Fibroblast of skin of scalp (primary cell): ENCODE measurements at places on chromosomes 3 and 15.
A peak's percentile ranks its signal among the peaks of the same experiment; 100 is the strongest.

DNA sequence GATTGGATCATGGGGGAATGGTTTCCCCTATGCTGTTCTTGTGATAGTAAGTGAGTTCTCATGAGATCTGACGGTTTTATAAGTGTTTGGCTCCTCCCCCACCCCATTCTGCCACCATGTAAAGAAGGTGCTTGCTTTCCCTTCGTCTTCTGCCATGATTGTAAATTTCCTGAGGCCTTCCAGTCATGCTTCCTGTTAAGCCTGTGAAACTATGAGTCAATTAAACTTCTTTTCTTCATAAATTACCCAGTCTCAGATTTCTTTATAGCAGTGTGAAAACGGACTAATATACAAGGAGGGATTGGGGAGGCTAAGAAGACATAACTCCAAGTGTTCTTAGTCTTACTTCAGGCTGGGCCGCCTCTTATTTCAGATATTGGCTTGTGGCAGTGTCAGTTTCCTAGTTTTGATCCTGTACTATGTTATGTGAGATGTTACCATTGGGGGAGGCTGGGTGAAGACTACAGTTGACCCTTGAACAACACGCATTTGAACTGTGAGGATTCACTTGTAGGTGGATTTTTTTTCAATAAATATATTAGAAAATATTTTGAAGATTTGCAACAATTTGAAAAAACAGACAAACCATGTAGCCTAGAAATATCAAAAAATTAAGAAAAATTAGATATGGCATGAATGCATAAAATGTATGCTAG lies 44.9 kb downstream of the NMD3 start:
- no peak for DNase-seq

GRCh38 chr15:90870354-90871138 lies 2.2 kb downstream of the FURIN start:
- DNase-seq, result no peak

GRCh38 chr3:6994081-6994668 lies 133.3 kb downstream of the GRM7 start:
- DNase-seq, result no peak

DNA sequence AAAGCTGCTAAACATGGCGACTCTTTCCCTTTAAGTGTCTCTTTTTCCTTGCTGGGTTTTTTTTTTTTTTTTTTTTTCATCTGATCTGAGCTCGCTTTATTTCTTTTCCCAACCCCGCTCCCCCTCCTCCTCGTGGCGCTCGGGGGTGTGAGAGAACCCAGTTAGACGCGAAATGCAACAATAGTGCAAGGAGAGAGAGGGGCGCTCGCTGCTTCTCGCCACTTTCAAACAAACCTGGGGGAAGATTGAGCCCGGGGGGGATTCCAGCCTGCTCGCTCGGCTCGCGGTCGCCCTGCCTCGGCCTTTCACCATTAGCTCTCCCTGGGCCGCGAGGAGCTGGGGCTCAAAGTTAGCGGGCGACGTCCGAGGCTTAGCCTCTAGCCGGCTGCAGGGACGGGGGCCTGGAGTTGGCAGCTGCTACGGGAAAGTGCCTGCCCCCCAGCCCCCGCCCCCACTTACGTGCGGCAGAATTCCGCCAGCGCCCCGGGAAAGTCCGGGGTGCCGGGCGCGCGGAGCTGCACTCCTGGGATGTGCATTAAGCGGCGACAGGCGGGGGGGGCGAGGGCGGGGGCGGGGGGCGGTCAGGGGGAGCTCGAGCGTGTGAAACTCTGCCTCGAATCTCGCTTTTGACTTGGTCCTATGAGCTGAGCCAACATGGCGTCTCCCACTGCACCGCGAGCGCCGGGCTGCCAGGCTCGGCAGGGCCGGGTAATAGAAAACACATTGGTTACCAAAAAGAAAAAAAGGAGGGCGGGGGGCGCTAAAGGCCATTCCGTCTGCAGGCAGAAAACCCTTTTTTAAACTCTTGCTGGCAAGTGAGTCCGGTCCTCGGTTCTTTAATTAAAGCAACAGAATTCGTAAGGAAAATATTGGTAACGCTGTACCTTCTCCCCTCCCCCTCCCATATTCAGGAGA lies 10.4 kb downstream of the NR2F2 start:
- DNase-seq, result peak; percentile 79

DNA sequence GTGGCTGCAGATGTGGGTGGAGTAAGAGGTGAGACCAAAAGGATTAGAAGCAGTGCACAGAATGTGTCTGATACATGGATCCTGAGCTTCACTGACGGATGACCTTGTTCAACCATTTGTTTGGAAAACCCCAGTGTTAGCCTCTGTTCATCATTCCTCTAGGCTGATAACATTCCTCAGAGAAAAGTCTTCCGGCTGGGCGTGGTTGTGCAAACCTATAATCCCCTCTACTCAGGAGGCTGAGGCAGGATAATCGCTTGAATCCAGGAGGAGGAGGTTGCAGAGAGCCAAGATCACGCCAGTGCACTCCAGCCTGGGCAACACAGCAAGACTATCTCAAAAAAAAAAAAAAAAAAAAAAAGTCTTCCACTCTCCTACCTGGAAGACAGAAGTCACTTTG lies 23.1 kb upstream of the CHD2 start:
- no peak for DNase-seq

- no peak for DNase-seq
Measured at GRCh38 chr3:104987859-104988258, 378.9 kb upstream of the ALCAM start.

DNA sequence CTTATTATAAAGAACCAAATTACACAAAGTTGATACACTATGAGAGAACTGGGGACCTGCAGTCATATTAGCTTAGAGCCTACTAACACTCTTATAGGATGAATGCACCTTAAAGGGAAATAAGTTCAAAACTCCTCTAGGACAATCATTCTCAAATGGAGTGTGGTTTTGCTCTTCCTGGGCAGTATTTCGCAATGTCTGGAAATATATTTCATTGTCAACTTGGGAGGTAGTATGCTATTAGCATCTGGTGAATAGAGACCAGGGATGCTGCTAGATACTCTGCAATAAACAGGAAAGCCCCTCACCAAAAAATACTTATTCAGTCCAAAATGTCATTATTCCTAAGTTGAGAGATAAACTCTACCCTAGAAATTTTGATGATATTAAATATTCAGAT lies 451.4 kb upstream of the ARPP21 start:
- DNase-seq, result no peak

DNA sequence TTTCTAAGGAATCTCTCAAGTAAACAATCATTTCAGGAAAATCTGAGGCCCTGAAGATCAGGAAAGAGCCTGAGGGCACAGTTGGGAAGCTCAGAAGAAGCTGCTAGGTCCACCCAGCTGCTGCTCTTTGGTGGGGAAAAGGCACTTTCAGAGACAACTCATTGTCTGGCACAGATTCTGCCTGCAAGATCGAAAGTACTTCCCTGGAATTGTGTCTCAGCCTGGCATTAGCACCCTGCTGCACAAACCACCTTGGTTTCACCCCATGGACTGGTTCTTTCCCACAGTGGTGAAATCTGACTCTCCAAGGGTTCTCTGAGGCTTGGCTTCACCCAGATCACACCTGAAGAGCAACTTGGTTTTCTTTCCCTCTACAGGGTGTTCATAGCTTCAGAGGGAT lies 18.7 kb downstream of the THRB start:
- DNase-seq, result no peak

DNA sequence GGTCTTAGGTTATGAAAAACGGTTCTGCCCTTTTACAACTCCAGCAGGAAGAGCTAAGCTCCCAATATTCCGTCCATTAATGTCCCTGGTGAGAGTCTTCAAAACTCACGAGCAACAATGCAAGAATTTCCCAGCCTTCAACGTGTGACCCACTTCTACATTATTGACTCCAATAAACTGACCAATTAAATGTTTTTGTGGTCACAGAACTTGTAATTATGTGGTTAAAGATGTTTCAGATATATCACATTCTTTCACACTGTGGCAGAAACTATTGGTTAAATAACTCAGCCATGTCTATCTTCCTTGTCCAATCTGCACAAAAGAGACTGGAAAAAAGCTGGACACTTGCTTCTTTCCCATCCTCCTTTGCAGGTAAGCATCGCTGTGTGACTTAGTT lies 286.6 kb upstream of the ADAMTS9 start:
- DNase-seq, result peak; percentile 22

- no peak for DNase-seq
Measured at GRCh38 chr3:56775838-56776555, 25.8 kb downstream of the ARHGEF3 start.

- DNase-seq, result peak; percentile 34
Measured at GRCh38 chr3:10417847-10418246, 87.5 kb downstream of the ATP2B2 start.

- DNase-seq, result peak; percentile 61
Measured at GRCh38 chr3:160130950-160131349, 94.3 kb upstream of the C3orf80 start.

DNA sequence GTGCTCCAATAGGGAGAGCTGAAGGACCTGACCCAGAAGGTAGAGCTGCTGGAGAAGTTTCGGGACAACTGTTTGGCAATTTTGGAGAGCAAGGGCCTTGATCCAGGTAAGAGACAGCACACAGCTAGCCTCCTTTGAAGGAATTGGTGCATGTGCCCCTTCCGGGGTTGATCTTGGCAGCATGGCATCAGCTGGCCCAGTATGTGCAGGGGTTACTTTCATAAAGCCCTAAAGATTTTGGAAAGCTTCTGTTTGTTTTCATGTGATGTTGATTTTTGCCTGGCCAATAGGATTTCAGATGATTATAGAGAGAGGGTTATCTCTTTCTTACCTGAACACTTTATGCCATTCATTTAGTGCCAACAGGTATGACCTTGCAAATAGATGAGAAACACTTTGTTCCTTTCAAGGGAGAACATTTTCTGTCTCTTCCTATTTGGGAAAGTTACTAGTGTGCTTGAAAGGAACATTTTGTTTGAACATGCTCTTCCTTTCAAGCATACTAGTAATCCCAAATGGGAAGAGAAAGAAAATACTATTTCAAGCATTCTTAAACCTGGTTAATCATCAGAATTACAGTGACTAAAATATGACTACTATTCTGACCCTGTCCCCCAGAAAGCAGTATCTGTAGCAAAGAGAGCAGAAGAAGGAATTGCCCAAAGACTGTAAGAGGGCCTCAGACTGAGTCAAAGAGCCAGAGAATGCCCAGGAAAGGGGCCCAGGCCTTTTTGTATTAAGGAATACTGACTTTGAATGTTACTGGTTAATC lies 7.5 kb downstream of the KNSTRN start:
- no peak for DNase-seq

- DNase-seq, result no peak
Measured at GRCh38 chr3:148746053-148746452, 48.4 kb downstream of the AGTR1 start.

DNA sequence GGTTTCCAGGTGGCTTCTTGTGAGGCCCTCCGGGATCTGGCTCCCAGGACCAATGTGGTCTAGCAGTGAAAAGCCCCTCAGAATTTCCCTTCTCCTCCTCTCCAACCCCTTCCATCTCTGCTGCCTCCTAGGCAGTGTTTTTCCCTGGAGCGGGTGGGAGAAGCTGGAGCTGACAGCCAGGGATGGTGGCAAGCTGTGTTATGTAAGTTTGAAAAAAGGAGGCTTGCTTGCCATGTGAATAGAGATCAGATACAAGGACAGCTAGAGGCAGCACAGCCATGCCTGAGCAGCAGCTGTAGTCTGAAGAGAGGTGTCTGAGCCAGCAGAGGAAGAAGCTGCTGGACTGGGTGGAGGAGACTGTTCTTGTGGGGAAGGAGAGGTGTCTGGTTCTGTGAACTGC lies 20.6 kb downstream of the SNAPC5 start:
- no peak for DNase-seq

DNA sequence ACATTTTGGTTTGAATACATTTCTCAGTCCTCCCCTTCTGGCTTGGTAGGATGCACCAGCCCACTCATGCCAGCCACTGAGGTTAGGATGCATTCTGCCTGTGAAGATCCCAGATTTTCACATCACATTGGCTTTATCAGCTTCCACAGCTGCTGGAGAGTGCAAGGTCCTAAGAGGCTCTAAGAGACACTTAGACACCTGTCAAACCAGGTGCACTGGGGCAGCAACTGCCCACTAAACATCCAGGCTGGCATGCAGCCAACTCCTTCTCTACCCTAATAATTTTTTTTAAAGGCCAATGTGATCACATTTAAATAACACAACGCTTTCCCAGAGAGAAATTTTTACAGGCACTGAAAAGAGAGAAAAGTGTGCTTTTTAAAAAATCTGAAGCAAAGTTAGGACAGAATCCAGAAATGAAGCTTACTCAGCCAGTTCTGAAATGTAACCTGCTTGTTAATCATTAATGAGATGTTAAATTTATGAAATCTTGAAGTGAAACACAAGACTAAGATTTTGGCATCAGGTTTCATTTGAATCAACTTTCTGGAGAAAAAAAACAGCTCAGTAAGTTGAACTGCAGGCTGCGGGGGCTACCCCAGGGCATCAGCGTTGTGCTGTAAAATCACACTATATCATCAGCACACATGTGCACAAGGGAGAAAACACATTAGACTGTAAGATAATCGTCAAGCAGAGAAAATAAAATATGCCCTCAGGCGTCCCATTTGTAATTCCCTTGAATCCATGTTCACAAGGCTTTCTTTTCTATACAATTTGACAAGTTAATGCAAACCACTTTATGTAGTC lies 312.9 kb downstream of the ZBBX start:
- DNase-seq, result no peak

GRCh38 chr15:35624881-35625280 lies 78.9 kb upstream of the DPH6 start:
- peak; percentile 93 for DNase-seq

DNA sequence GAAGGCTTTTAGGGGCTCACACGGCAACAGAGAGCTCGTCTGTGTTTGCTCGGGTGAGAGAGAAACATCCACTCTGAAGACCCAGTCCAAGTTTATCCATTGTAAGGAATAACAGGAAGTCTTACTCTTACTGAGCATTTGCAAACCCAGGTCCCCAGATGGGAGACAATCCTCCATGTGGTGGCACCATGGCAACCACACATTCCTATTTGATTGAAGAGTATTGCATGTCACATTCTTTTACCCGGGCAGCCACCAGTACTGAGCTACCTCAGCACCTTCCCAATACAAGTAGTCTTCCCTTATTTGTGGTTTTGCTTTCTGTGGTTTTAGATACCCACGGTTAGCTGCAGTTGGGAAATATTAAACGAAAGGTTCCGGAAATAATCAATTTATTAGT lies 302.9 kb upstream of the RASGRP1 start:
- peak; percentile 93 for DNase-seq

DNA sequence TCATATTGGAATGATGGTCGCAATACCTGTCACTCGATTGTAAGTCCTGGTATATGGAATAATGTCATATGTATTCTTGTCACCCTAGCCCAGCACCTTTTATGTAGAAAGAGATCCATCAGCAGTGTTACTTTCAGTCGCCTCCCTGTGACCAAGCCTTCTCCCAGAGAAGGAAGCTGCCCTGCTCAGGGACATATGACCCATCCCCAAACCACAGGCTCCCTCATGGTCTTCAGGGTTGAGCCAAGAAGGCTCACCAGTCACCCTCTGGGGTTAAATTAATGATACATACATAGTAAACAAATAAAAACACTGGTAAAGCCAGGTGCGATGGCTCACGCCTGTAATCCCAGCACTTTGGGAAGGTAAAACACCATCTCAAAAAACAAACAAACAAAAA lies 4.6 kb upstream of the MFGE8 start:
- DNase-seq, result no peak

DNA sequence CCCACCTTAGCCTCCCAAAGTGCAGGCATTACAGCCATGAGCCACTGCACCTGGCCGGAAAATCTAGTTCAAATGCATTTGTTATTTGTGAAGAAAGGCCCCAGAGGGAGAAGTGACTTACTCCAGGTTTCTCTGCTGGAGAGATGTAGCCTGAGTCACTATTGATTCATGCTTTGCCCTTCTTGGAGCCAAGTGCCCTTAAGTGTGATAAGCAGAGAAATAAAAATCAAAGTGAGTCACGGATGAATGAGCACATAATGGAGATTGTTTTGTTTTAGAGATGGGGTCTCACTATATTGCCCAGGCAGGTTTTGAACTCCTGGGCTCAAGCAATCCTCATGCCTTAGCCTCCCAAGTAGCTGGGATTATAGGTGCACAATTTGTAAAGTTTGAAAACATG lies 33.1 kb downstream of the CDC25A start:
- peak; percentile 36 for DNase-seq
